Stimulated activated naive CD4-positive, alpha-beta T cell (primary cell): ENCODE measurements at places on chromosomes 2 and 18.

DNA sequence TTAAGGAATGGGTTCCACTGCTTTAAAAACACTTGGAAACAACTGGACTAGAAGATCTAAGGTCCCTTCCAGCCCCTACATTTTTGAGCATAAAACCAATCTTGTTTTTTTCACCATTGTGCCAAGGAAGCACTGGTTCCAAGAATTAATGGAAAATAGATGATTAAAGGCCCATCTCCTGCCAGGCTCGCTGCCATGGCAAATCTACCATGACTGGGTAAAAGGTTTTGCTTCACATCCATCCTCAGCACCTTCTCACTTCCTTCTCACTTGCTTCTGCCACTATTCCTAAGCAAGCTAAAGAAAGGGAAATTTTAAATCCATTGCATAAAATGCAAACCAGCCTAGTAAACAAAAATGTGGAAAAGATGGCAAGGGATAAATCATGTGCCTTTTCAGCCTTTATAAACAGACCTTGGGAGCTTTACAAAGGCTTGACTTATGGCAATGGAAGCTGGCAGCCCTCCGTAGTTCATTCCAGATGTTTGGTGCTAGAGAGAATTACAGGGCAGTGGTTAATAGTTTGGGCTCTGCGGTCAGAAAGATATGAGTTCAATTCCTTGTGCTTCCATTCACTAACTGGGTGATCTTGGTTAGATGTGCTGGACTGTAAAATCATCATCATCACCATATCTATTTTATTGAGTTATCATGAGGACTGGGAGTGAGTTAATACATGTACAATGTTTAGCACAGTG is 27.0 kb upstream of the ST3GAL5 start:
- DNase-seq = no peak

GRCh38 chr18:4734903-4735302 is 279.8 kb upstream of the DLGAP1 start:
- no peak for DNase-seq

GRCh38 chr2:162581959-162582798 is 238.2 kb downstream of the GCA start:
- DNase-seq = no peak

DNA sequence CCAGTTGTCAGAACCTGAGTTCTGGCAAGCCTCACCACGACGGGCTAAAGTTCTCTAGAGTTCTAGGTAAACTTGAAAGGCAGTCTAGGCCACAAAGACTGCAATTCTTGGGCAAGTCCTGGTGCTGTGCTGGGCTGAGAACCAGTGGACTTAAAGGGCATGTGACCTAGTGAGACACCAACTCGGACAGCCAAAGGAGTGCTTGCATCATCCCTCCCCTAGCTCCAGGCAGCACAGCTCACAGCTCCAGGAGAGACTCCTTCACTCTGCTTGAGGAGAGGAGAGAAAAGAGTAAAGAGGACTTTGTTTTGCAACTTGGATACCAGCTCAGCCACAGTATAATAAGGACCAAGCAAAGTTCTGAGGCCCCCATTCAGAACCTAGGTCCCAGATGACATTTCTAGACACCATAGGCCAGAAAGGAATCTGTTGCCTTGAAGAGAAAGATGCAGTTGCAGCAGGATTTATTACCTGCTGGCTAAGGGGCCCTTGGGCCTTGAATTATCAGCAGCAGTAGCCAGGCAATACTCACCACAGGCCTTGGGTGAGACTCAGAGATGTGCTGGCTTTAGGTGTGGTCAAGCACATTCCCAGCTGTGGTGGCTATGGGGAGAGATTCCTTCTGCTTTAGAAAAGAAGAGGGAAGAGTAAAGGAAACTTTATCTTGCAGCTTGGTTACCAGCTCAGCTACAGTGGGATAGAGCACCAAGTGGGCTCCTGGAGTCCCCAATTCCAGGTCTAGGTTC is 51.8 kb downstream of the UPP2 start:
- no peak for DNase-seq

DNA sequence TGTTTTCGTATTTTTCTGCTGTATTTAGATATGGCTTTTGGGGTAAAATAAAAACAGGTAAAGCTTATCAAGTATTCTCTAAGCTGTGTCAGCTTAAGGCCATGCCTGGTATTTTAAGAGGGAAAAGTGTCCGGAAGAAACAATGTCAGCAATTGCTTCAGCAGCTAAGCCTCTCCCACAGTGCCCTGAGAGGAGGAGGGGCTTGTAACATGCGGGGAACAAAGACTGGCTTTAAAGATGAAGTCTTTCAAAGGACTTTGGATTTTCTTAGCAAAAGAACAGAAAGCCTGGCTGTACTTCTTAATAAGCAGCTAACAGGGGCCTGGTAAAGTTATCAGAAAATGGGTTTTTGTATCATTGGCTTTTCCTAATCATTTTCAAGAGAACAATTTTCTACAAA is 102.8 kb downstream of the PXDN start:
- DNase-seq = no peak

- DNase-seq = no peak
These were observed 161.8 kb downstream of the SOCS6 start for GRCh38 chr18:70450426-70451253.

DNA sequence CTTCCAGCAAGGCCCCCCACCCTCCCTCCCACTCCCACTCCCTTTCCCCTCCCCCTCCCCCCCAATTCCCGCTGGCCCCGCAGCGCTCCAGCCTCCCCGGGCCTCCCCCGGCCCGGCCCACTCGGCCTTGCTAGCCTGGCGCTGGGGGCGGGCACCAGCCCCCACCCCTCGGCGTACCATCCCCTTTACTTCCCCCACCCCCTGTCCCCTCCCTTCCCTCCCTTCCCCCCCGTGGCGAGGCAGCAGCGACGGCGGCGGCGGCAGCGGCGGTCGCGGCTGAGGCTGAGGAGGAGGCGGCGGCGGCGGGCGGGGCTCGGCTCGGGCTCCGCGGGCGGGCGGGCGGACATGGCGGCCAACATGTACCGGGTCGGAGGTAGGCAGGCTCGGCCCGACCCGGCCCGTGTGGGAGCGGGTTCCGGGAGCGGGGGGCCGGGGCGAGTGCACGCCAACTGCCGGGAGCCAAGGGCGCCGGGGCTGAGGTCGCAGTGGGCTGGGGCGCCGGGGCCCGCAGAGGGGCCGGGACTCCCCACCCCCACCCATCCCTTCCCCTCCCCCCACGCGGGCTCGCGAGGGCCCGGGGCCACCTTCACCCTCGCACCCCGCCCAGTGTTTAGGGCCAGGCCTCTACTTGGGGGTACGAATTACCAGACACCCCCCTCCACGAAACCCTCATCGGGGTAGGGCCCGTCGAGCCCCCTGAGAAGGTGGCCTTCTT is at the start of gene MTA3:
MTA3 (plus strand) TSS at position 232 of the 715 bp plus-strand sequence; CDS start at position 346, 114 bp downstream.
- DNase-seq = peak; percentile 44

- DNase-seq = no peak
These were observed 15.3 kb downstream of the CNOT11 start for GRCh38 chr2:101267671-101268656.
